ENCODE measurements at places on chromosomes 7 and 10. TPM values are rescaled to one million over a fixed set of nuclear protein-coding genes. Genes with fewer than 3 reads are reported as not detected.

Gene TAF3
- 3.1 TPM for total RNA-seq

Gene FGF8
- total RNA-seq: not detected

Gene SGPL1
- 129 TPM for total RNA-seq

Gene HOXA5
- not detected for total RNA-seq

Gene MSMB
- 0.34 TPM for total RNA-seq

Gene TASOR2
- 159 TPM for total RNA-seq

Gene IFIT1B
- total RNA-seq: not detected

Gene UTF1
- not detected for total RNA-seq

Gene FRMPD2
- total RNA-seq: under 0.01 TPM

Gene SMARCD3
- 1.4 TPM for total RNA-seq

Gene PBLD
- total RNA-seq: 1.8 TPM

Gene GIMAP5
- total RNA-seq: not detected

Gene GLCCI1
- total RNA-seq: 7.1 TPM

Gene ANKRD7
- total RNA-seq: 0.34 TPM

Gene NEUROG3
- total RNA-seq: not detected

Gene SEMA4G
- total RNA-seq: 0.78 TPM

Gene CARD11
- total RNA-seq: 2.4 TPM

Gene IPMK
- 9.2 TPM for total RNA-seq

Gene CCL26
- 0.14 TPM for total RNA-seq

Gene SDK1
- total RNA-seq: 4.2 TPM

Gene FAM221A
- 4.4 TPM for total RNA-seq

Gene NEURL1
- total RNA-seq: 1.6 TPM

Gene SOSTDC1
- not detected for total RNA-seq

Gene CALML5
- 2.3 TPM for total RNA-seq

Gene GIMAP4
- total RNA-seq: not detected

Gene CADPS2
- total RNA-seq: 5.8 TPM

Gene SPACDR
- 0.34 TPM for total RNA-seq

Gene DYNC1I1
- total RNA-seq: not detected

Gene SRRM3
- 2.1 TPM for total RNA-seq

Gene CYP2C8
- 0.34 TPM for total RNA-seq

Gene STEAP4
- 2.4 TPM for total RNA-seq

Gene POT1
- total RNA-seq: 43.3 TPM

Gene ADAM8
- 147 TPM for total RNA-seq

Gene ARL3
- total RNA-seq: 5.5 TPM

Gene BMPER
- total RNA-seq: 0.14 TPM

Gene RAMP3
- total RNA-seq: not detected

Gene SEC24C
- total RNA-seq: 85.5 TPM

Gene MYL10
- not detected for total RNA-seq

Gene HOXA13
- not detected for total RNA-seq

Gene INSYN2A
- under 0.01 TPM for total RNA-seq

Gene CYP3A4
- not detected for total RNA-seq

Gene HHEX
- 0.28 TPM for total RNA-seq

Gene PRF1
- not detected for total RNA-seq

Gene OR9A2
- not detected for total RNA-seq

Gene NKX6-2
- total RNA-seq: not detected

Gene ERV3-1
- 29.0 TPM for total RNA-seq

Gene RPEL1
- total RNA-seq: under 0.01 TPM

Gene CLRN3
- total RNA-seq: not detected

Gene PAX4
- total RNA-seq: not detected

Gene POLR2J
- 37.6 TPM for total RNA-seq

Gene DKK1
- total RNA-seq: 1.8 TPM

Gene ARHGAP22
- 9.5 TPM for total RNA-seq

Gene DNA2
- 5.1 TPM for total RNA-seq
